ENCODE measurements at places on chromosomes 4 and X.
A peak's percentile ranks its signal among the peaks of the same experiment; 100 is the strongest.

- H3K27me3 ChIP-seq, result no peaks in the 10 kb centered on the region
- H3K27ac ChIP-seq, result no peak overlapping the region
- DNase-seq, result no peak
These were observed 7.0 kb upstream of the SLC7A11 start for GRCh38 chr4:138249132-138249531.

- no peak for DNase-seq
- H3K36me3 ChIP-seq, result no peaks in the 10 kb centered on the region
- no peak overlapping the region for H3K4me3 ChIP-seq
- H3K4me1 ChIP-seq, result no peaks in the 10 kb centered on the region
- H3K27me3 ChIP-seq, result no peaks in the 10 kb centered on the region
These were observed 1006.4 kb downstream of the ARAP2 start for GRCh38 chr4:35237924-35238323.

DNA sequence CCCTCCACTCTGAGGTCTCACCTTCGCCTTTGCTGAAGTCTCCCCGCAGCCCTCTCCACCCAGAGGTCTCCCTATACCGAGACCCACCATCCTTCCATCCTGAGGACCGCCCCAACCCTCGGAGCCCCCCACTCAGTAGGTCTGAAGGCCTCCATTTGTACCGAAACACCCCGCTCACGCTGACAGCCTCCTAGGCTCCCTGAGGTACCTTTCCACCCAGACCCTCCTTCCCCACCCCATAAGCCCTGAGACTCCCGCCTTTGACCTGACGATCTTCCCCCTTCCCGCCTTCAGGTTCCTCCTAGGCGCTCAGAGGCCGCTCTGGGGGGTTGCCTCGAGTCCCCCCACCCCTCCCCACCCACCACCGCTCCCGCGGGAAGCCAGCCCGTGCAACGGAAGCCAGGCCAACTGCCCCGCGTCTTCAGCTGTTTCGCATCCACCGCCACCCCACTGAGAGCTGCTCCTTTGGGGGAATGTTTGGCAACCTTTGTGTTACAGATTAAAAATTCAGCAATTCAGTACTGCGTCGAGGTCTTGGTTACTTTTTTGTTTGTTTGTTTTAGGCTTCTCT, 5.0 kb downstream of the SOD3 start:
- H3K4me3 ChIP-seq, result peak overlapping the region; percentile 55
- H3K36me3 ChIP-seq, result no peaks in the 10 kb centered on the region
- H3K4me1 ChIP-seq, result peaks cover 3% of the 10 kb centered on the region
- DNase-seq, result no peak
- H3K27ac ChIP-seq, result peak overlapping the region; percentile 75

DNA sequence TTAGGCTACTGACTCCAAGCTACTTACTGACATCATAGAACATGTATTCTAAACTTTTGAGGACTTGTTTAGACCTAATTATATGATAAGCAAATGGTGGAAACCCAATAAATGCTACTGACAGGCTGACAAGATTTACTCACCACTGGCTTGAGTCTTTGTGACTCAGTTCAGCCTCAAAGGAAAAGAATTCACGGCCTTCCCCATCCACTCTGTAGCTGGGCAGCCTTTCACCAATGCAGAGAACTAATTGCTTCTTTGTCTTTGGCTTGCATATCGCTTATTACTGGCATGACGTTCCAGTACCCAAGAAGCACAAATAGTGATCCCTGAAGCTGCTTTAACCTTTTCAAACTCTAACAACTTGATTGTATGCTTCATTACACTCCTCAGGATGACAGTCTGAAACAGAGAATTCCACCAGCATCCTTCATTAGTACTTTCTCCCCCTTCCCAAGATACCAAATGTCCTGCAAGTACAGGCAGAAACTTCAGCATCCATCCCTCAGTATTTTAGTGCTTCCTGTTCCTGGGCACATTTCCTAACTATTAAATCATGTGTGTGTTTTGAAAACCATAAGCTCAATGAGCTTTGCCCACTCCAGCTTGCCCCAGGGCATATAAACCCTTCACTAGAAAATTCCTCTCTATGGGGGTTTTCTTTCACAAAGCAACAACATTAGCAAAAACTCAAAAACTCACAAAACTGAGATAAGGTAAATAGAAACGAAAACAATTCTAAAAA, 298.1 kb upstream of the SLC7A11 start:
- no peaks in the 10 kb centered on the region for H3K4me1 ChIP-seq
- H3K4me3 ChIP-seq, result no peak overlapping the region

GRCh38 chr4:158624889-158625478, 46.7 kb downstream of the C4orf46 start:
- no peaks in the 10 kb centered on the region for H3K36me3 ChIP-seq
- H3K4me1 ChIP-seq, result no peaks in the 10 kb centered on the region
- H3K27me3 ChIP-seq, result no peaks in the 10 kb centered on the region

DNA sequence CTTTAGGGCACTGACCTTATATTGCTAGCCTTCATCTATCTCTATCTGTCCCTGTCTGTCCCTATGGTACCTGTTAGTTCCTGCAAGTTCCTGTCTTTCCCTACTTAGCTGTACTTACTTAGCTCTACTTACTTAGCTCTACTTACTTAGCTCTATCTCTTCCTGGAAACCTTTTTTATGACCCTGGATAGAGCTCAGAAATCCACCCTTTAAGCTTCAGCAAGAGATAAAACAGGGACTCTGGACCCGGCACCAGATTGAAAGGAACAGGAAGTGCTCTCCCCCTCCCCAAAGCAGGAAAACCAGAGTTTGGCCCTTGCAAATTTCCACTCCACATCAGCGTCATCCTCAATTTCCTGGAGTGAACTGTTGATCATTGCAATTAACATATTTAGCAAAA, 12.3 kb upstream of the IL9R start:
- H3K27me3 ChIP-seq, result no peaks in the 10 kb centered on the region
- H3K36me3 ChIP-seq, result no peaks in the 10 kb centered on the region
- no peak overlapping the region for H3K27ac ChIP-seq
- H3K4me1 ChIP-seq, result no peaks in the 10 kb centered on the region
- H3K4me3 ChIP-seq, result no peak overlapping the region
- no peak for DNase-seq

DNA sequence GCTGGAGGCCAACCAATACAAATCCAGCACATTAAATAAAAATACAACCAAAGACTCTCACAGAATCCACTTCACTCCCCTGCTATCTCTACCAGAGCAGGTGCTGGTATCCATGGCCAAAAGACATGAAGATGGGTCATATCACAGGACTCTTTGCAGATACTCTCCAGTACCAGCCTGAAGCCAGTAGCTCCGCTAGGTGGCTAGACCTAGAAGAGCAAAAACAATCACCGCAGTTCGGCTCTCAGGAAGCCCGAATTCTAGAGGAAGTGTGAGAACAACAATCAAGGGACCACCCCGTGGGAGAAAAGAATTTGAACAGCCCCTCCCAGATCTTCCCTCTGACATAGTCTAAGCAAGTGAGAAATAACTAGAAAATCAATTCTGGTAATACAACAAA, 20.2 kb downstream of the CLIC2 start:
- no peaks in the 10 kb centered on the region for H3K36me3 ChIP-seq
- no peaks in the 10 kb centered on the region for H3K27me3 ChIP-seq
- no peak for DNase-seq
- H3K4me3 ChIP-seq, result no peak overlapping the region
- H3K4me1 ChIP-seq, result no peaks in the 10 kb centered on the region

DNA sequence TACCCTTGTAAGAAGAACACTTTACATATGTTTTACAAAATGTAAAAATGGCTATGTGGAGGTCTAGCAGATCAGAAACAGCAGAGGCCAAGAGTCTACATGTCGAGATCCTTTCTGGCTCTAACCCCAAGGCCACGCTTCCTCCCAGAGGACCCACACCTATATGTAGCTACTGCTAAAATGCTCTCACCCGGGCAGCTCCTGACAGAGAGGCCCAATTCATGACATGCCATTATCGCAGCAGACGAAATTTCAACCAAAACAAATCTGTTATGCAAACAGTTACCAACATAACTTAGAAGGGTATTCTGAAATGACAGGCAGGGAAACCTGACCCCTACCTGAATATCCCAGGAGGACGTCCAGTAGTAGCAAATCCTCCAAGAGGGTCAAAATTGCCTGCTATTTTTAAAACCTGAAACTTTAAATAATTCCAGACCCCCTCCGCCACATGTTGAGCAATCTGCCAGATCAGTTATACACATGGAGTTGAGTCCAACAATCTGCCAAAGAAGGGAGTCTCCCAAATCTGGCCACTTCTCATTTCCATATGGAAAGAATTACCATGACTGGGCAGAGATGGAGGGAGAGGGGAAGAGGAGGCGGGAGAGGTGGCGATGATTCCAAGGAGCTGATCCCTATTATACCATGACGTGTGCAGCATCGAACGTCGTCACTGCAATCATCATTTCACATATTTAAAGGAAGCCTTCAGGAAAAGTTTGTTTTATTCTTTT, 192.9 kb upstream of the TBL1X start:
- no peak overlapping the region for H3K4me3 ChIP-seq
- H3K27me3 ChIP-seq, result no peaks in the 10 kb centered on the region
- no peaks in the 10 kb centered on the region for H3K36me3 ChIP-seq
- no peak for DNase-seq
- H3K4me1 ChIP-seq, result no peaks in the 10 kb centered on the region

DNA sequence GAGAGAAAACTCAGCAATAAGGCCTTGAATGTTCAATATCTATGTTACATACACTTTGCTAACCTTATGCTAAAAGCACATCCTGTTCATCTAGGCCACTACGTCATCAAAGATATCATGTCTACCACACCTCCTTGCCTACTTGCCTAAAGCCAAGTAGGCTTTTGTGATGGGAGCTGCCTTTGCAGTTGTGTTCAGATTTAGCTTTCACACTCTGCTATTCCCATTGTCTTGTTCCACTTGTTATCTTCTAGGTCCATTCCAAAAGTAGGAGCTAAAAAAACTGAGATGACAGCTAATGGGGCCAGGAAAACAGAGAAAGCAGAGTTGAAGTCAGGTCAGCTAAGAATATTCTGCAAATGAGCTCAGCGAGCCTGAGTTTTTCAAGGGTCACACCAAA, 153.6 kb upstream of the EDNRA start:
- no peaks in the 10 kb centered on the region for H3K27me3 ChIP-seq
- DNase-seq, result no peak
- no peak overlapping the region for H3K4me3 ChIP-seq
- no peaks in the 10 kb centered on the region for H3K36me3 ChIP-seq
- H3K27ac ChIP-seq, result no peak overlapping the region
- no peaks in the 10 kb centered on the region for H3K4me1 ChIP-seq

GRCh38 chr4:73735231-73735630, 5.1 kb upstream of the CXCL8 start:
- no peak for DNase-seq
- no peak overlapping the region for H3K27ac ChIP-seq
- no peaks in the 10 kb centered on the region for H3K4me1 ChIP-seq
- no peaks in the 10 kb centered on the region for H3K36me3 ChIP-seq
- no peaks in the 10 kb centered on the region for H3K27me3 ChIP-seq

- H3K27ac ChIP-seq, result no peak overlapping the region
- no peak overlapping the region for H3K4me3 ChIP-seq
- no peaks in the 10 kb centered on the region for H3K36me3 ChIP-seq
These were observed 1145.5 kb upstream of the PCDH10 start for GRCh38 chr4:132003593-132003992.

GRCh38 chr4:113969709-113970334, 9.6 kb downstream of the ARSJ start:
- no peak overlapping the region for H3K27ac ChIP-seq
- no peaks in the 10 kb centered on the region for H3K27me3 ChIP-seq
- DNase-seq, result no peak
- no peaks in the 10 kb centered on the region for H3K36me3 ChIP-seq

DNA sequence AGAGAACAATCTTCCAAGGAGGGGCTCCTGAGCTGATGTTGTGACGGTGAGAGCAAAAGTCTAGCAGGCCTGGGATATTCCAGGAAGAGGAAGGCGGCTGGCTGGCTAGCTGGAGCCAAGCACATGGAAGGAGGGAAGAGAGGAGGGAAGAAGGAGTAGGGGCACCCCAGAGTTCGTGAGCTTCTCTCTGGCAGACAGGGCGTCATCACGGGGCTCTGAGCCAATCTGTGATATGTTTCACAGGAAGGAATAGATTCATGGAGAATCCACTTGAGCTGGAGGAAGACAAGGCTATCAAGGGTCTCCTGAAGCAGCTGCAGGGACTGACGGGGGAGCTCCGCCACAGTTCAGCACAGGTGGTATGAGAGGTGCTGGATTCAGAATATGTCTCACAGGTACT, 73.6 kb downstream of the DHRSX start:
- H3K4me3 ChIP-seq, result no peak overlapping the region
- H3K27ac ChIP-seq, result no peak overlapping the region
- no peaks in the 10 kb centered on the region for H3K4me1 ChIP-seq
- DNase-seq, result no peak

Data from esophagus squamous epithelium (tissue), 5 donors.